AG08395 (cell line): ENCODE measurements at places on chromosomes 1 and 21.

DNA sequence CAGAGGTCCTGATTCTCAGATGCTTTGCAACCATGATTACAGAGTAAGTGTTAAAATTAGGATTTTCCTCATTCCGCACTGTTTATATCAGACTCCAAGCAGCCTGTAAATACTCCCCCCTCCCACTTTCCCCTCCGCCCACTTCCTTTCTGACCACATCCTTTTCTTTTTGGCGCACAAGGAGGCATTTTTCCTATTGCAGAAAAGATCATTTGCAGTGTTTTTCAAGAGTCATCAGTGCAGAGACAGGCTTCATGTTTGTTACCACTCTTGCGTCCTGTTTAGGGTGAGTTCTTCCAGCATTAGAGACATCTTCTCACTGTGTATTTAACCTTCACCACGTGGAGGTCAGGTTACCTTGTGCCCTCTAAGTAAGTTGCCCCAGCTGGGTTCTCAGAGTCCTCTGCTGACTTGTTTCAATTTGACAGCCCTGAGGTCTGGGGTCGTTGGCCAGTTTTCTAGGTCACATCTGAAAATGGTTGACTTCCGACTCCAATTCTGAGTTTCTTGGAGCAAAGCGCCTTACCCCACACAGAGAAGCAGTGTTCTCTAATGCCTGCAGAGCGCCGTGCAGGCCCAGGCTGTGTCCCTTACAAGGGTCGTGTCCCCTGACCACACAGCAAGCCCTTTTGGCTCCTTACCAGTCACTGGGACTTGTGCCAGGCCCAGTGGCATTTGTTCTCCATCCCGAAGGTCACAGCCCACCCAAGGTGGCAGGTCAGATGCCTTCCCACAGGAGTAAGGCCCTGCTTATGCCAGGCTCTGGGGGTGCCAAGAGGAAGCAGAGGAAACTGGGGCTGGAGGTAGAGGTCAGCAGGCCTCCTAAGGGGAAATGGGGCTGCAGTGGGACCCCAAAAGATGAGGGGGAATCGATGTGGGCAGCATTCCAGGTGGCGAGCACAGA lies 85.6 kb downstream of the FAM78B start:
- no peak for DNase-seq

DNA sequence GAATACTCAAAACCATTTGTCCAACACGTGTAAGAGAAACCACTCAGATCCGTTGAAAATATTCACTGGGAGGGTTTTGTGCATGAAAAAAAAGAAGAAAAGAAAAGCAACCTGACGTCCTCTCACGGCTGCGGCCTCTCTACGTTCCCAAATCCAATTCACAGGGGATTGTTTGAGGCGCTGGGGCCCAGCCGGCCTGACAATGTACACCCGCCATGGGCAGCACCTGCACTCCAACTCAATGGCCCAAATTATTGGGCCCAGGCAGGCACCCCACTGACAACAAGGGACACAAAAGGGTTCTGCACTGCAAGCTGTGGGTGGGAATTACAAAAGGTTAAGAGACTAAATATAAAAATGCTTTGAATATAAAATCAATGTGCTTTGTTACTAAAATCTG lies 41.5 kb downstream of the MORN1 start:
- DNase-seq = no peak

GRCh38 chr1:27513958-27514357 lies 24.0 kb upstream of the WASF2 start:
- no peak for DNase-seq

GRCh38 chr1:47584249-47584648 lies 146.4 kb downstream of the FOXD2 start:
- no peak for DNase-seq

DNA sequence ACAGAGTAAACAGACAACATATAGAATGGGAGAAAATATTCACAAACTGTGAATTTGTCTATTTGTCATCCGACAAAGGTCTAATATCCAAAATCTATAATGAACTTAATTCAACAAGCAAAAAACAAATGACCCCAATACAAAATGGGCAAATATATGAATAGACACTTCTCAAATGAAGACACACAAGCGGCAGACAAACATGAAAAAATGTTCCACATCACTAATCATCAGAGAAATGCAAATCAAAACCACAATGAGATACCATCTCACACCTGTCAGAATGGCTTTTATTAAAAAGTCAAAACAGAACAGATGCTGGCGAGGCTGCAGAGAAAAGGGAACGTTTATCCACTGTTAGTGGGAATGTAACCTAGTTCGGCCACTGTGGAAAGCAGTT lies 72.7 kb downstream of the SMYD3 start:
- DNase-seq = no peak

- DNase-seq = no peak
These were observed 88.5 kb upstream of the TLR5 start for GRCh38 chr1:223231581-223231980.

DNA sequence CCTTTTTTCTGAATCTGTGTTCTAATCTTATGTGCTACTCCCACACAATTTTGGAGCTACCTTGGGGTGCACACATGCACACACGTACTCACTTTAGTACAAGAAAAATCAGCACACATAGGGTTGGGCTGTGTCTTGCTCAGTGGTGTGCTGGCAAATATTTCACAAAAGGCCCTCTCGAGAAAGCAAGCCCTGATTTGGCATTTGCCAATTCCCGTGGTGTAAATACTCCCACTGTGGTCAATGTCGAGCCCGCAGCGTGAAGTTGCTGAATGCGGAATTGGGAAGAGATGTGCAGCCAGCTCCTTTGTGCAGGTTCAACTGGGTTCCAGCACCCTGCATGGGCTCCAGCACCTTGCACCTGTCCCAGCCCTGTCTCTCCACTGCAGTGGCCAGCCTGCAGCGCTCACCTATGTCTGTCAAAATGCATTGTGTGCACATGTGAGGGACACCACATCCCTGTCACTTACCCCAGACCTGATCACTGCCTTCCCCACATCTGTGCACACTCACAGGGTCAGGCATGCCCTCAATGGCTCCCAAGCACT lies 78.4 kb upstream of the WNT4 start:
- DNase-seq = no peak

- DNase-seq = peak; percentile 36
These were observed 1.6 kb downstream of the ADAMTS5 start for GRCh38 chr21:26965040-26965906.

DNA sequence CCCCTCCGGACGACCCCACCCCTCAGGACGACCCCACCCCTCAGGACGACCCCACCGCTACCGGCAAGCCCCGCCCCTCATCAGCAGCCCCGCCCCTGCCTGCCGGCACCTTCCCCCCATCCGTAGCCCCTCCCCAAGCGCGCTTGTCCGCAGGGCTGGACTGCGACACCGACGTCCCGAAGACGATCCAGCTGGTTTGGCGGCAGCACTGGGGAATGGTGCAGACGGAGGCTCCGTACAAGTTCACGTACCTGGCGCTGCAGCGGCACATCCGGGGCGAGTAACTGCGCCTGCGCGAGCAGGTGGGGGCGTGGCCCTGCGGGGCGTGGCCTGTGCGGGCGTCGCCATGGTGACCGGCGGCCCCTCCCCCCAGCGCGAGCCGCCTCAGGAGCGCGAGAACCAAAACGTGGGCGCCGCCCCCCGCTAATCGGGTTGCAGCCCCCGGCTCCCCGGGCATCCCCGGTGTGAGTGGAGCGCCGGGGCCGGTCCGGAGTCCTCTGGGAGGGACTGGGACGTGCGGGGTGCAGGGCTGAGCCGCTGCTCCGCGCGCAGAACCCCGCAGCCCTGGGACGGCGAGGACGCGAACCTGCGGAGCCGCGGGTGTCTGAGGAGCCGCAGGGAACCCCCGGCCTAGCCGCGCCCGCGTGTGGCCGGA lies 4.9 kb downstream of the RNF223 start:
- DNase-seq = peak; percentile 80

GRCh38 chr1:212182171-212182570 lies 103.0 kb upstream of the PPP2R5A start:
- no peak for DNase-seq

- no peak for DNase-seq
These were observed 80.0 kb downstream of the PIK3CD start for GRCh38 chr1:9731561-9731960.

DNA sequence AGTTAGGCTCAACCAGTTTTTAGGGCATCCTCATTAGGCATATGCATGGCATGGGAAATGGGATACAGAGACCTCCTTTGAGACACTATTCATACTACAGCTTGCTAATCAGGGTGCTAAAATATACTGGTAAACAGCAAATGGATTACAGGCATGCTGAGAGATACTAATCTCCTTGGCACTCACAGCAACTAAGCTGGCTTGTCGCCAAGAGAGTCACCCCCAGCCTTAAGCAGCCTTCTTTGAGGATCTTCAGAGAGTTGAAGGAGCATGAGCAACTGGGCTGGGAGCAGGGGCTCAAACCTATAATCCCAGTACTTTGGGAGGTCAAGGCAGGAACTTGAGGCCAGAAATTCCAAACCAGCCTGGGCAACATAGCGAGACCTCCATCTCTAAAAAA lies 120.1 kb upstream of the NR5A2 start:
- no peak for DNase-seq

DNA sequence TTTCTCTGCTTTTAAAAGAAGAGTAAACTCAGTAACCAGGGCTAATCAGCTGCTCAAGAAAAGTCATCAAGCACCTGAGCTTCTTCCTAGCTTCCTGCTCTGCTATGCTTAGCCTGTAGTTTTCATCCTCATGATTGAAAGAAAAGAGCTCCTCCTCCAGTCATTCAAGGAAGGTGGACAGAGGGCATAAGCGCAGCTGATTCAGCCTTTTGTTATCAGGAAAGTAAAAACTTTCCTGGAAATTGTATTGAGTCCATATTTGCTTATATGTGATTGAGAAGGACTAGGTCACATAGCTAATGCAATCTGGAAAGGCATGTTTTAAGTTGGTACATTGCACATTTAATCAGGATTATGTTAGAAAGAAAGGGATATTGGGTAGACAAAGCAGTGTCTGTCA lies 8.5 kb upstream of the BACH1 start:
- DNase-seq = no peak

DNA sequence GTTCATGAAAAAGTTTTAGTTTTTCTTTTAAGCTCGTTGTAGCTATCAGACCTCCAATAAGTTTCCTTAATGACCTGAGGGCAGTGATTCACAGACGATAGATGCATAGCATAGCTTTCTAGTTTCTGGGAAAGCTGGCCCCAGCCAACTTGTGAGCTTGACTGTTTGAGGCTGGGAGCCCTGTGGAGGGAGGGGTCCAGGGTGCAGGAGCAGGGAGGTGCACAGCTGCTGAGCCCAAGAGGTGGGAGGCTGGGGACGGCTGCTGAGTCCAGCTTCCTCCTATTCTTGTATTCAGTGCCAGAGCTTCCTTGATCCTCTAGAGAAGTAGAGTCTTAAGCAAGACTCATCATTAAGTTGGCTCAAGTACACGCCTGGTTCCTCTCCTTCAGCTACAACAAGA lies 11.0 kb upstream of the AVPR1B start:
- no peak for DNase-seq

- DNase-seq = peak; percentile 45
These were observed 15.5 kb downstream of the FYB2 start for GRCh38 chr1:56803561-56804156.

DNA sequence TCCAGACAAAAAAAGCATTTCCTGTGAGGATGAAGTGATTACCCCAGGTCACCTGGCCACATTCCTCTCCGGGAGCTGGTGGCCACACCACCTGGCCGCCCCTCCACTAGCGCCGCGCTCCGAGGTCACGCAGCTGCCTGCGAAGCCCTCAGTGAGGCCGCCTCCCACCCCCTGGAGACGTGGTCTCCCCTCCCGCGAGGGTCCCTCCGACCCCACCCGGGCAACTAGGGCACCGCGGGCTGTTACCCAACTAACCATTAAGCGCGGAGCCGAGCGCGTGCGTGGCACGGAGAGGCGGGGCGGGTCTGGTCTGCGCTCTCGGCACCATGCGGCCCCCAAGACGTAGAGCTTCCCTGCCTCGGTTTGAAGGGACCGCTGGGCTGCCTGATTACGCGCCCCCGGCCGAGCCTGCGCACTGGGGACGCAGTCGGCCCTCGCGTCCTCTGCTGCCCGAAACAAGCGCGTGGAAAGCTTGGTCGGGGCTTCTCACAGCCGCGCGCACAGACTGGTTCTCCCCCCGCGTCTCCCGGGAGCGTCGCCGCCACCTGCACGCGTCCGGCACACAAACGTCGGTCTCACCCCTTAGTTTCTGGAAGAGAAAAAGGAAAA lies 106.5 kb downstream of the SLC16A1 start:
- peak; percentile 26 for DNase-seq

- DNase-seq = no peak
These were observed 28.4 kb downstream of the HSD3B1 start for GRCh38 chr1:119535381-119535780.

GRCh38 chr1:232376632-232377493 lies 253.1 kb downstream of the SIPA1L2 start:
- no peak for DNase-seq

- no peak for DNase-seq
These were observed 4.1 kb downstream of the MYBPH start for GRCh38 chr1:203171341-203172183.

DNA sequence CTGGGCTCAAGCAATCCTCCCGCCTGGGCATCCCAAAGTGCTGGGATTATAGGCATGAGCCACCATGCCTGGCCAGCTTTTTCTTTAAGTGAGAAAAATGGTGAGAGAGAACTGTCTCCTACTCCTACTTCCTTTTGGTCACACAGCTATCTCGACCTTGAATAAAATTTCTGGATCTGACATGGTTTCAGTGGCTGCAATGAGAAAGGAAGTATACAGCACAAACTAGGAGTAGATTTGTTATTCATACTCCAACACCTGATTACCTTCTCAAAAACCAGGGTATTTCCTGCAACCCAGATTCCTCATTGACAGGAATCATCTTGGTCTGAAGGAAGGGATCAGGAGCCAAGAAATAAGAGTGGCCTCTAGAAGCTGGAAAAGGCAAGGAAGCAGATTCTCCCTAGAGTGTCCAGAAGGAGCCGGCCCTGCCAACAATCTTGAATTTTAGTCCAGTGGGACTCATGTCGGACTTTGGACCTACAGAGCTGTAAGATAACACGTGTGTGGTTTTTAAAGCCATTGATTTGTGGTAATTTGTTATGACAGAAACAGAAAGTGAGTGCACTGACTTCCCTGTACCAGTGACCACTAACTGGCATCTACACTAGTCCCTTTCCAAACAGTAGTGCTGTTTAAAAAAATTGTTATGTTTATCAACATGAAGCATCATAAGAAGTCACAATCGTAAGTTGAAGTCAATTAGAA lies 516.6 kb downstream of the SMYD3 start:
- DNase-seq = no peak

DNA sequence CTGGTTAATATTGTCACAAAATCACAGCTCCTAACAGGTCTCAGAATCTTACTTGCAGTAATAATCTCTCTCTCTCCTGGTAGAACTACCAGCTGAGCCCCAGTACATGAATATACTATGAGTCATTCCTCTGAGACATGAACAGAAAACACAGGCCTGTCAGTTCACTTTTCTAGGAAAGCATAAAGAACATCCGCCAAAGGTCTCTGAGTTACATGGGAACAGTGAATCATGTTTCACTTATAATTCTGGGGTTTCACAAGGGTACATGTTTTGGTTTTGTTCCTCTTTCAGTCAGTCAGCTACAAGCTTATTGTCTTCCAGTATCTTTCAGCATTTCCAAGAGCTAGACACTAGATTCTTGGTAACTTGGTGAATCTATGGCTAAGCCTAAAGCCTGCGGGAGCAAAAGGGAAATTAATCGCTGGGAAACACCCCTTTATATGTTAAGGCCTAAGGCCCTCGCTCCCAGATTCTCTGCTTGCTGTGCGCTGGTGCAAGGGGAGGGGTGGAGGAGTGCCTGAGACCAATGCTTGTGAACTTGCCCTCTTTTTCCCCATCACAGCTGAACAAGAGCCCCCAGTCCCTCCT lies 31.7 kb downstream of the IFNGR2 start:
- peak; percentile 93 for DNase-seq
